ENCODE measurements at places on chromosomes 1 and 21.

GRCh38 chr1:215040190-215040589, 42.3 kb upstream of the KCNK2 start:
- no peak for DNase-seq

GRCh38 chr1:244599937-244600350, 53.0 kb upstream of the DESI2 start:
- DNase-seq = no peak

- no peak for DNase-seq
Observed at GRCh38 chr1:208235982-208236761, 8.0 kb downstream of the PLXNA2 start.

DNA sequence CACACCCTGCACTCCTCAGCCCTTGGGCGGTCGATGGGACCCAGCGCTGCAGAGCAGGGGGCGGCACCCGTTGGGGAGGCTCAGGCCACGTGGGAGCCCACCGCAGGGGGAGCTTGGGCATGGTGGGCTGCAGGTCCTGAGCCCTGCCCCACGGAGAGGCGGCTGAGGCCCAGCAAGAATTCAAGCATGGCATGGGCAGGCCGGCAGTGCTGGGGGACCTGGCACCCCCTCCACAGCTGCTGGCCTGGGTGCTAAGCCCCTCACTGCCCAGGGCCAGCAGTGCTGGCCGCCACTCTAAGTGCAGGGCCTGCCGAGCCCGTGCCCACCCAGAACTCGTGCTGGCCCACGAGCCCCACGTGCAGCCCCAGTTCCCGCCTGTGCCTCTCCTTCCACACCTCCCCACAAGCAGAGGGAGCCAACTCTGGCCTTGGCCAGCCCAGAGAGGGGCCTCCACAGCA, 555.0 kb upstream of the ADGRL4 start:
- no peak for DNase-seq

- no peak for DNase-seq
Observed at GRCh38 chr21:43766734-43767497, 9.2 kb downstream of the CSTB start.

DNA sequence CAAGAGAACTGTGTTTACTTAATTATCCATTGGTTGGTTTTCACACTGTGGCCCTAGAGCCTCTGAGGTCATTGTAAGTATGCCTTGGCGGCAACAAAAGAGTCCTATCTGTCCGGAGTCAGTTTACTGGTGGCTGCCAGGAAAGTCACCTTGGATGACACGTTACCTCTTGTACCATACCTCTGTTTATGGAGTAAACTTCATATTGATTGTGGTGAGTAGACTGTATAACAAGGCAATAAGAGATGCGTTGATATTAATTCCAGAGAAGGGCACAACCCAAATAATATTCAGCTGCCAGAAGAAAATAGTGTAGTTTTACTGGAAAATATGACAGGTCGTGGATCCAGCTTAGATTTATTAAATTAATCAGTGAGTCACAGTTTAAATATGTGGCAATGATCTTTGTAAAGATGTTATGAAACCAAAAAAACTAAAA, 20.4 kb upstream of the KIF14 start:
- no peak for DNase-seq

DNA sequence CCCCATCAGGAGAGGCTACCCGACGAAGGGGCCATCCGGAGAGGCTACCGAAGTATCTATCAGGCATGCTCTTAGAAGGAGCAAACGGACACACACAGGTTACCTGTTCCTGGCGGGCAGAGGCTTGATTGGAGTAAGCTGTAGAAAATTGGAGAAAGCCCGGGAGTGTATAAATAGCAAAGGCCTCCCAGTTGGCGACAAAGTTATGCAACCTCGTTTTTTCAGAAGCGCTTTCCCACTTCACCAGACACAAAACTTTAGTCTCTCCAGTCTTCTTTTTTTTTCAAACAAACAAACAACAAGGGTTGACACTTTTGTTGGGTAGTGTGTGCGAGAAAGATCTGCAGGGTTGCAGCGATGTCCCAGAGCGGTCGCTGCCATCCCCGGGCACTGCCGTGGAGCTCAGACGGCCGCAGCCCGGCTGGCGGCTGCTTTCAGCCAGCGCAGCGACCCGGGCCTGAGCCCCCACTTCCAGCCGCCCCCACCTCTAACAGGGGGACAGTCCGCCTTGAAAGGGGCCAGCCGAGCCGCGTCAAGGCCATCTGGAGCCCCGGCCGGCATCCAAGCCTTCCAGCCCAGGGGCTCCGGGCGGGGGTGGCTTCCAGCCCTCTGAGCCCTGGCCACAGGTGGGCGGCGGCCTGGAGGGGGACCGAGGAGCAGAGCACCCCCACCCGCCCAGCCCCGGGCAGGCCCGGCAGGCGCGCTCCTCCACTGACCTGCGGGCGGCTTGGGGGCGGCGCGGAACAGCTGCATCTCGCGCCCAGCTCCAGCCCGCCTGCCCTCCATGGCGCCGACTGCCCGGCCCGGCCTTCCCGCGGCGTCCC, 616 bp downstream of the MCOLN3 start:
- DNase-seq = peak; percentile 15

- no peak for DNase-seq
Observed at GRCh38 chr1:111512931-111513330, 9.5 kb upstream of the ADORA3 start.

DNA sequence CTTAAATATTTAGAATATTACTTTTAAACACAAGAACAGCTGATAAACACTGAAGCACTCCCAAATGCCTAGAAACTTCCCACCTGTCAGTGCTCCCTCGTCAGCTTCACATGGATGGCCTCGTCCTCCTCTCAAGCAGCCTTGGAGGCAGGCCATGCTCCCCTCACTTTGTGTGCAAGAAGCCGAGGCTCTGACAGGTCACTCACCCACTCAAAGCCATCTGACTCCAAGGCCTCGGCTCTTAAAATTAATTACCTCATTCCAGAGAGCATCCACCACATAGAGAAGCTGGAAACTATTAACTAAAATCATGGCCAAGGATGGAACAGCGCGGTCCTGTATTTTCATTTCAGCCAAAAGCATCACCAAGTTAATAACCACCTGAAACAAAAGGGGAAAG, 17.8 kb downstream of the LBR start:
- DNase-seq = no peak

GRCh38 chr1:29395736-29396437, 159.6 kb downstream of the PTPRU start:
- no peak for DNase-seq

- no peak for DNase-seq
Observed at GRCh38 chr1:212074313-212074712, 38.8 kb downstream of the DTL start.

- no peak for DNase-seq
Observed at GRCh38 chr21:46063734-46064680, 33.9 kb upstream of the COL6A2 start.

Data from renal pelvis (tissue), 12 donors.